ENCODE measurements at places on chromosomes 16 and 17.
A peak's percentile ranks its signal among the peaks of the same experiment; 100 is the strongest.

GRCh38 chr17:73594025-73594424 is 50.2 kb downstream of the SDK2 start:
- DNase-seq, result no peak

DNA sequence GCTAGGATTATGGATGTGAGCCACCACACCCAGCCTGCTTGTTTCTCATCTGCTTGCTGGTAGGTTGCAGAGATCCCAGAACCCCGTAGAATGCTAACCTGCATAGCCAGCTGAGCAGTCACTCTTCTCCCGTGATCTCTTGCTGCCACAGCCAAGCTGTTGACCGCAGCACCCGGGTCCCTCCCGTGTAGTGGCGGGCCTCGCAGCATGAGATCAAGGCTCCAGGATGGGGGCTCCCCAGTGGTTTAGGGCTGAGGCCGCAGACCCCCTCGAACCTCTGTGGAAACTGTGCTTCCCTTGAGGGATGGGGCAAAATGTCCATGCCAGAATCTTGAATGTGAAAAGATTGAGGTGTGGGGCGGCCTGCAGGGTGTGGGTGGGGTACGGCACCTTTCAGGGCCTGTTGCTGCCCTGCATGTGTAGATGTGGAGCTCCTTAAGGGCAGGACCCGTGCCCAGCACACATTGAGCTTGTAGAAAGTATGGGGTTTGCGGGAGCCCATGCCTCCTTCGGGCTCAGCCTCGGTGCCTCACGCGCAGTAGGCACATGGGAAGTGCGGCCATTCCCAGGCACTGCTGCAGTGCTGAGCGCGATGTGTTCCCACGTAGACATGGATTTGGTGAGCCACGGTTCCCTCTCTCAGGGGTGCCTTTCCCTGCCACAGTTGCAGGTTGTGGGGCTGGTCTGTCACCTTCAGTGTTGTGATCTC is 99.9 kb downstream of the BANP start:
- DNase-seq, result no peak

DNA sequence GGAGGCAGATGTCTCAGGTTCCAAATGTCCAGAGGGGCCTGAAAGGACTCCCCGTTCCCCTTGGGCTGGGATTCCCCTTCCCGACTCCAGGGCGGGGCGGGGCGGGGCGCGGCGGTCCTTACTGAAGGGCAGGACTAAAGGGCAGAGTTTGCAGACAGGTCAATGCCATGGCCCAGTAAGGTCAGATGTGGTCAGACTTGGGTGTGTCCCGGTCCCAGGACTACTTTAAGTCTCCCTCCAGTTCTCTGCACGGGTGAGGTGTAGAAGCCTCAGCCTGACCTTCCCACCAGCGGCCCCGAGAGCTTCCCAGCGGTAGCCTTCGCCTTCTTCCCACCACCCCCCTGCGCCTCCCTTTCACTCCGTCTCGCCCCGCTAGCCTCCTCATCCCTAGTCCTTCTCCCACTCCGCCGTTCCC is 532 bp downstream of the KDM6B start:
- peak; percentile 35 for DNase-seq

GRCh38 chr17:57484081-57484666 is 227.9 kb downstream of the MSI2 start:
- DNase-seq, result no peak

GRCh38 chr17:15291674-15292361 is 26.7 kb upstream of the PMP22 start:
- no peak for DNase-seq

DNA sequence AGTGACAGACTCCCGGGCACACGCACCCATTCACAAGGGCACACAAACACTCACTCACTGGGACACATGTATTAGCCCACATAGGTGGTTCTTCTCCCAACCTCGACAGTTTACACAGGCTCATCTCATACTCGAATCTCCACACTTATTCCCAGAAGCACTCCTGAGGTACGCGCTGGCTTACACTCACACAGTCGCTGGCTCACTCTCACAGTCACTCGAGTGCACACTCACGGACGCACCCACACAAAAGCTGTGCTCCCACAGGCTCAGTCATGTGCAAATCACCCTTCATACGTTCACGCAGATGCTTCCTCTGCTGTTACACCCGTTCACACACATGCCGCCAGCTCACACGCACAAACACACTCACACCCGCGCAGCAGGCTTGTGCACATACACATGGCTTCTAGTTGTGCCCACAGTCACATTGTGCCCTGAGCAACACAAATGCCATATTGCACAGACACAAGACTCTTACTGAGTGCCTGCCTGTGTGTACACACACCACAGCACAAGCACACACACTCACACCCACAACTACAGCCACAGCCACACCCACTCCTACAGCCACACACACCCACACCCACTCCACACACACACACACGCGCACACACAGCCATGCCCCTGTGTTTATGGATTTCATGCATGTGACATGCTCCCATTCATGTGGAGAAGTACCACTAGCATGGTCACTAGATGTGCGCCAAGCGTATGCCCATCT is 8.4 kb upstream of the PRR29 start:
- DNase-seq, result no peak

- peak; percentile 53 for DNase-seq
These were observed 689 bp upstream of the TBC1D24 start for GRCh38 chr16:2473999-2474876.

- peak; percentile 12 for DNase-seq
These were observed 117.6 kb downstream of the VPS53 start for GRCh38 chr17:596763-597644.

DNA sequence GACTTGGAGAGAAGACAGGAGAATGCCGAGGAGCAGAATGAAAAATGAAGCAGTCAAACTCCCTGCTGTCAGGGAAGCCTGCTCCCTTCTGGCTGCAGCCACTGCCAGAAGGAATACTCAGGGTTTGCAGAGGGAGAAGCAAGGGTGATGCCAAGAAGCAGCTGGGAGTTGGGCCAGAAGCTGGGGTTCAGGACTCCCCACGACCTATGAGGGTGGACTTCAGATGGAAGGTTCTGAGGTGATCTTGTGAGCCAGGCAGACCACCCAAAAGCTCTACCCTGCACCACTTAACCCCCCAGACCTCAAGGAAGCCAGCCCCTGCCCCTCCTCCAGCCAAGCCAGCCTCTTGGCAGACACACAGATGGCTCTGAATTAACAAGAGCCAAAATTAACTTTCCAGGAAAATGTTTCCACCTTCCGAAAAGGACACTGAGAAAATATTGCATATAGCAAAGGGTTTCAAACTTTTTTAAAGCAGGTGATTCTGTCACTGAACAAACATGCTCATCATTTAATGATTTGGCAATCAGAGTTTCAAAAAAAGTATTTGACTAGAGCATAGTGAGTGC is 126.0 kb upstream of the ERCC4 start:
- peak; percentile 29 for DNase-seq

DNA sequence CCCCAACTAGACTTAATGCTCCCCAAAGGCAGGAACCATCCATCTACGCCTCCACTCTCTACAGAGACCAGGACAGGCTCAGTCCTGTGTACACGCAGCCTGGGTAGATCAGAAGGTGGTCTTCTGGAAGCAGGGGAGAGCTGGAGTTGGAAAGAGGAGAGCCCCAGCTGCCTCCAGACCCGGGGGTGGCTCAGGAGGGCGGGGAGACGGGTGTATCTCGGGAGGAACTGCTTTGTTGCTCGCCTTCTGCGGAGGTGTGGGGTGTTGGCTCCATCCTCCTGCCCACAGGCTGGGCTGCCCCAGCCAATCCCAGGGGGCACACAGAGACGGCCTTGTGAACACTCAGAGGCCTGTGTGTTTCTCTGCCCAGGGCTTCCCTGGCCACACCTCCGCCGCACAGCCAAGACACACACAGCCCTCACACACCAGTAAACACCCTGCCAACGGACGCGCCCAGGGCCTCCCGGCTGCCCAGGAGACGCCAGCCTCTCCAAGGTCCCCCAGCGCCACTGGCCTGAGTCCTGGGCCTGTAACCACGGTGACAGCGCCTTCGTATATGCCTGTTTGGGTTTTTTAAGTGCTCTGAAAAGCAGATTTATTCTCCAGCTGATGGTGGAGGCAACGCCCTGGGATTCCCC is 143.4 kb upstream of the CDC42EP4 start:
- DNase-seq, result peak; percentile 66

DNA sequence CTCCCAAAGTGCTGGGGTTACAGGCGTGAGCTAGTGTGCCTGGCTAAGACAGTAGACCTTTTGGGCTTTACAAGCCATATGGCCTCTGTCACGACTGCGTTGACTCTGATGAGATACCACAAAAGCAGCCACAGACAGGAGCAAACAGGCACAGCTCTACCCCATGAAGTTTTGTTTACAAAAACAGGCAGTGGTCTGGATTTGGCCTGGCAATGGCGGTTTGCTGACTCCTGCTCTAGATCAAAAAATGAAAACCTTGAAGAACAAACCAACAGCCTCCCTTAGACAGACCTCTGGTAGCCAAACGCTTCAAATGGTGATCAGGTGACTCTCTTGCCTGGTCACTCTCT is 20.7 kb downstream of the SLC43A2 start:
- no peak for DNase-seq

DNA sequence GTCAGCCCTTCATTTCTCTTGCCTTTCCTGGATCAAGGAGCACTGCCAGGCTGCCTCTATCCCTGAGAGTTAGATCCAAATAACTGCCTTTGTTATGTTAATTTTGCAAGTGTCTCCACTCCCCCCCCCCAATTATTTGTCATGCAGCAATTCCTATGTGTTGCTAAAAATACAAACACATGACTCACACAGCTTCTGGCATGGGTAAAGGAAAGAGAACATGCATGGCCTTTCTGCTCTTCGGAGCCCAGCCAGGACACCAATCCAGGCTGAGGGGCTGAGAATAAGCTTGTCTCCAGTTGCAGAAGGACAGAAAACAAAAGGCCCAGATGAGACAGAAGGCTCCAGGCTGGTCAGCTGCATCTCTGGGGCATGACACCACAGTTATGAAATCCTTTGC is 148.0 kb upstream of the TNRC6C start:
- DNase-seq, result peak; percentile 76

DNA sequence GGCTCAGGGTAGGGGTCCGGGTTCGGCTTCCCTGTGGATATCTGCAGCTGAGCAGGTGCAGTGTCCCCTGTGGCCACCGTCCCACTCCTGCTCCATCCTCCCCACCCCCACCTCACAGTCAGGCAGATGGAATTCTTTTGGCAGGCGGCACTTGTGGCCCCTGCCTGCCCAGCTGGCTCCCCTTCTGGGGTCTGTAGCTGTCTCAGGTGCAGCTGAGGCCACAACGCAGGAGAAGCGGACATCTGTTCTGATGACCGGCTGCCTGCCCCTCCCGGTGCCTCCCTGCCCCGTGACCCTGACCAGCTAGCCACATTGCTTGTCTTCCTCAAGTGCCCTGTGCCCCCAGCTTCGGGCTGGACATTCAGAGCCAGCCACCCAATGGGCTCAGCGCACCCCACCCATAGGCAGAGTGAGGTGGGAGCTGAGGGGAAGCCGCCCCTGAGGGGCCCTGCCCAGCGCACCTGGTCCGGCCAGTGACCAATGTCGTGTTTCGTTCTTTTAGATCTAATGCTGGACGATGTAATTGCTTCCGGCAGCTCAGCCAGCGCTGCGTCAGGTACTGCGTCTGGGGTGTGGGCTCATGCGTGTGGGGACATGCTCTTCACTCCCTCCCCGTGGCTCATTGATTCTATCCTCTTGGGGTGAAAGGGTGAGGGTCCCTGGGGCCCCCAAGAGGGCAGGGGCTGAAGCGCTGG is 25.2 kb upstream of the ABCC3 start:
- DNase-seq, result no peak

- no peak for DNase-seq
These were observed 2.2 kb downstream of the LLGL1 start for GRCh38 chr17:18227635-18228034.

GRCh38 chr17:43882761-43883415 is 24.4 kb downstream of the MPP2 start:
- no peak for DNase-seq

DNA sequence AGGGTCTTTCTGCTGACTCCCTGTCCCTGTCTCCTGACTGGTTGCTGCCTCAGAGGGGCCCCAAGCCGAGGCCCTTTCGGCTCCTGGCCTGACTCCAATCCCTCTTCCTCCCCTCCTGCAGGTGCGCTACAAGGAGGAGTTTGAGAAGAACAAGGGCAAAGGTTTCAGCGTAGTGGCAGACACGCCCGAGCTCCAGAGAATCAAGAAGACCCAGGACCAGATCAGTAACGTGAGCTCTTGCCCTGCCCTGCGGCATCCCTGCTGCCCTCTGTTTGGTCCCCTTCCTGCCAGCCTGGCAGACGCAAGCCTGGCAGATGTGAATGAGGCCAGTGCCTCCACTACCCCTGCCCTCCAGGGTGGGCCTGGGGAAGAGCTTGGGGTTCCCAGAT is 27.1 kb upstream of the LASP1NB start:
- DNase-seq, result no peak

GRCh38 chr16:89422905-89423630 is 67.3 kb downstream of the ANKRD11 start:
- no peak for DNase-seq

- DNase-seq, result no peak
These were observed 13.7 kb upstream of the NLRC3 start for GRCh38 chr16:3590736-3591435.

DNA sequence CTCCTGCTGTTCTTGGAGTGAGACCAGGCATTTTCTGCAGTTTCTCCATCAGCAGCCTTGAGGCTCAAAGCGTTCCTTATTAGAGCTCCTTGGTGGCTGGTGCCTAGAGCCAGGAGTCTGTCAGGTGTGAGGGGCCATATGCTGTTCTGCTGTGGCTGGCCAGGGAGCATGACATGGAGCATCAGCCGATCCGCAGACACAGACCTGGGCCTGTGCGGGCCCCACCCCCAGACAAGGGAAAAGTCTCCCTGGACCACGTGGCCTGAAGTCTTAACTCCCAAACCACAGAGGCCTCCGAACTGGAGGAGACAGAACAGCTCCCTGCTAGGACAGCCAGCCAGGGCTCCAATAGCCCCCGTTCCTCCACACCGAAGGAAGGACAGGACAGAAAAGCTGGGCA is 162.7 kb upstream of the CIBAR2 start:
- no peak for DNase-seq
